Jurkat, Clone E6-1 (cell line): ENCODE measurements at places on chromosomes 13 and 19.

- DNase-seq, result peak; percentile 42
Measured at GRCh38 chr19:34096020-34096915, 76.0 kb upstream of the LSM14A start.

- no peak for DNase-seq
Measured at GRCh38 chr13:26051231-26051656, 572 bp downstream of the SHISA2 start.

- DNase-seq, result no peak
Measured at GRCh38 chr19:19111967-19112580, 26.2 kb downstream of the TMEM161A start.

DNA sequence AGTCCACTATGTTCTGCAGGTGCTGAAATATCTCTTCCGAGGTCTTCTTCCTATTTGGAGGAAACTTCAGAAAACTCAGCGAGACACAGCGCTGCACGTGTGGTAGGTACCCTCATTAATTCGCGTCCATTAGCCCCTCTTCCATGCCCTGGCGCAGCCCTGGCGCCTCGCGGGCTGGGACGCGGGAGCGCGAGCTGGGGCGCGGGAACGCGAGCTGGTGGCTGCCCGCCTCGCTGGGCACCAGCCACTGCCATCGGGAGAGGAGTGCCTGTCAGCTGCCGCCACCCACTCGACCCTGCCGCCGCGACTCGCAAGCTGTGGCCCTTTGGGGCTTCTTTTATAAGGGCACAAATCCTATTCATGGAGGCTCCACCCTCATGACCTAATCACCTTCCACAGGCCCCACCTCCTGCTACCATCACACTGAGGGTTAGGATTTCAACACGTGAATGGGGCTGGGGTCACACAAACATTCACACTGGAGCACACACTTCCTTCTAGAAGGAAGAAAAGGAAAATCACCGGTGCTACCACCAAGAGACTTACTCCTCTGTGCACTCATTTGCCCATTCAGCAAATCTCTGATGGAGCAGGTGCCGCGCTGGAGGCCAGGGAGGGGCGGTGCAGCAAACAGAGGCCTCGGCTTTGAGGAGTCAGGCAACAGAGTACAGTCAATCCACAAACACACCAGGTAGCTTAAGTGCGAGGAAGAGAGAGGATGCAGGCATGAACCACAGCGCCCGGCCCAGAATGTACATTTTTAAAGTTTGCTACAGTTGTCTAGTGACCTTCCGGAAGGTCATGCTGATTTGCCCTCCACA lies 43.0 kb upstream of the LATS2 start:
- no peak for DNase-seq

- DNase-seq, result no peak
Measured at GRCh38 chr13:46667687-46668281, 114.8 kb downstream of the LRCH1 start.

GRCh38 chr19:5145521-5146511 lies 176.9 kb downstream of the KDM4B start:
- DNase-seq, result no peak

DNA sequence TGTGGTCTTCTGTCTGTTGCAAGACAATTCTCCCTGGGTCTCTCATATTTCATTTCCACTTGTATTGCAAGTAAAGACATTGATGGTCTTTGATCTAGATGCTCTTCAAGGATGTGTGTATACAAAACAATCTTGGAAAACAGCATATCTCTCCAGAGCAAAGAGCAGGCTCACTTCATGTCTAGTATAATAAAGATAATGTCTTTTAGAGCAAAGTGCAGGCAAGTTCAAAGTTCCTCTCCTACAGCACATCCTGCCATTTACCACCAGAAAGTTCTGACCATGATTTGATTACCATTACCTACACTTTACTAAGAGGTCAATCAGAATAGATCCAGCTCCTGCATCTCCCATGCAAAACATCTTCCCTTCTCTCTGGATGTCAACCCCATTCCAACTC lies 162.8 kb downstream of the DIAPH3 start:
- no peak for DNase-seq

DNA sequence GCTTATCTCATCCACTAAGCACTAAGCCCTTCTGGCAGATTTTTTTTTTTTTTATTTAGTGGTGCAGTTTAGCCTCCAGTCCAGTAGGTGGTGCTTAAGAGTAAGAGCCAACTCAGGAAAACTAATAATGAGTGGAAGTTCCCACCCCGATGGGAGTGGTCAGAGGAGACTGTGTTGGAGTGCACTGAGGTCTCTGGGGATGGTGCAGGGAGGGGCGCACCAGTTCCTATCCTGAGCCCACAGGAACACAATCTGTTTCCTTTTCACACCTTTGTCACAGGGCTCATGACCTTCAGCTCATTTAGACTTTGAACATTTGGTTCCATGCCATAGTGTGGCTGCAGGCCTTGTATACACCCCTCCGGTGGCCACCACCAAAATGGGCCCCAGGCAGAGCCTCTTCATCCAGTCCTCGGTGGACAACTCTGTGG lies 367.4 kb downstream of the SPRY2 start:
- DNase-seq, result peak; percentile 23

GRCh38 chr13:82058364-82058763 lies 1717.4 kb upstream of the SPRY2 start:
- no peak for DNase-seq

DNA sequence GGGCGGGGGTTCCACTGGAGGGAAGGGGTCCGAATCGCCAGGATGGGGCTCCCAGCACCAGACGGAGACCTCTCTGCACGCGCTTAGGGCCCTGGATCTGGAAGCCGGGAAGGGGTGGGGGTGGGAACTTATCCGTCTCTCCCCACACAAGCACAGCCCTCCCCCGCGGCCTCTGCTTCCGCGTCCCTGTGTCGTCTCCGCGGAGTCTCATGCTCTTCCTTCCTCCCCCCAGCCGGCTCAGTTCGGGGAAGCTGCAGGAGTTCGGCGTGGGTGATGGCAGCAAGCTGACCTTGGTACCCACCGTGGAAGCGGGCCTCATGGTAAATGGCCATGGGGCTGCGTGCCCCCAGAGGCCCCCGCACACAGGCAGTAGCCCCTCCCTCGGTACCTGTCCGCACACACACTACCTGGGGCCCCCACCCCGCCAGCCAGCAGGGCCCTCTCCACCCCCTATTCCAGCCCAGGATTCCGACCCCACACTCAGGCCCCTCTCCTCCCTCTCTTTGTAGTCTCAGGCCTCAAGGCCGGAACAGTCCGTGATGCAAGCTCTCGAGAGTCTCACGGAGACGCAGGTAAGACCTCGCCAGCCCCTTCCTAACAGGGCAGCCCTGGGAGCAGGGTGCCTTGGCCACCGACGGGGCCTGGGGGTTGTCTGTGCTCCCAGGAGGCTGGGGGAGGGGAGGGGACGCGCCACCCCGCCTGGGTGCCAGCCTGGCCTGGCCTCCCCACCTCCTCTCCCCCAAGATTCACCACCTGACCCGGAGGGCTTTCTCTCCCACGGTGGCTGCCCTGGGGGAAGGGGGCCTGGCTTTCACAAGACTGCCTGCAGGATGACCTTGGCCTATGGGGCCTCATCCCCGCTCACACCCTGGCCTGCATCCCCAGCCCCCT lies 3.2 kb downstream of the MIDN start:
- peak; percentile 68 for DNase-seq

- DNase-seq, result no peak
Measured at GRCh38 chr19:35811317-35812219, 1.1 kb downstream of the PRODH2 start.

- no peak for DNase-seq
Measured at GRCh38 chr13:37681281-37682032, 82.9 kb upstream of the POSTN start.

- DNase-seq, result peak; percentile 10
Measured at GRCh38 chr13:42812316-42812715, 30.9 kb downstream of the FAM216B start.

DNA sequence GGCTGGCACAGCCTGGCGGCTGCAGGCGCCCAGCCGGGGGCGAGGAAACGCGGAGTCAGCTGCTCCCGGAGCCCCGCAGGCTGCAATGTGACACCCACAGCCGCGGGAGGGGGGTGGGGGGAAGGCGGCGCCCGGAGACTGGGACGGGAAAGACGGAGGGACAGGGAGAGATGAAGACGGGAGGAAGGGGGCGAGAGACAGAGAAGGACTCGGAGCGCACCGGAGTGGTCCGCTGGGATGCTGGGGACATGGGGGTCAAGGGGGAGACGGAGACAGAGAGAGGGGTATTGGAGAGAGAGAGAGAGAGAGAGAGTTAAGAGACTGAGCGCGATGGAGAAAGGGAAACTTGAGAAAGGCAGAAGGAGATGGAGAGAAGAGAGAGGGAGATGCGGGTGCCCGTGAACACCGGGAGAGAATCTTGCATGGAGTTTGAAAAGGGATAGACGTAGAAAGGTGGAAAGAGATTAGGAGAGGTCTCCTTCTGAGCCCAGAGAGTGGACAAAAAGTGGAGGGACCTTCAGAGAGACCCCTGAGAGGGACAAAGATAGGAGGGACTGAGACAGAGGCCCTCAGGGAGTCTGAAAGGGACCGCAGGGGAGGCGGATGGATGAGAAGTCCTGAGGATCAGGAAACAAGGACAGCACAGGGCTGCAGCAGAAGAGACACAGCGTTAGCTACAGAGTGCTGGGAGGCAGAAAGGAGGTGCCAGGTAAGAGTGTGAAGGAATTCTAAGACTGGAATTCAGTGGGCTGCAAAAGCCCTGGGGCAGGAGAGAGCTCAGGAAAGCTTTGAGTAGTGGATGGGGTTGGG lies 1.0 kb downstream of the SCN1B start:
- no peak for DNase-seq

DNA sequence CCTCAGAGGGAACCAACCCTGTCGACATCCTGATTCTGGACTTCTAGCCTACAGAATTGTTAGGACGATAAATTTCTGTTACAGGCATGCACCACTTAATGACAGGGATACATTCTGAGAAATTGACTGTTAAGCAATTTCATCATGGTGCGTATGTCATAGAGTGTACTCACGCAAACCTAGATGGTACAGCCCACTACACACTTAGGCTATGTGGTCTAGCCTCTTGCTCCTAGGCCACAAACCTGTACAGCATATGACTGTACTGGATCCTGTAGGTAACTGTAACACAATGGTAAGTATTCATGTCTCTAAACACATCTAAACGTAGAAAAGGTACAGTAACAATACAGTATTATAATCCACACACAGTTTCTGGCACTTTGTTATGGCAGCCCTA lies 13.3 kb downstream of the USP12 start:
- no peak for DNase-seq

- no peak for DNase-seq
Measured at GRCh38 chr13:108915095-108915633, 285.8 kb downstream of the MYO16 start.

GRCh38 chr19:31383553-31383952 lies 34.3 kb upstream of the TSHZ3 start:
- no peak for DNase-seq

DNA sequence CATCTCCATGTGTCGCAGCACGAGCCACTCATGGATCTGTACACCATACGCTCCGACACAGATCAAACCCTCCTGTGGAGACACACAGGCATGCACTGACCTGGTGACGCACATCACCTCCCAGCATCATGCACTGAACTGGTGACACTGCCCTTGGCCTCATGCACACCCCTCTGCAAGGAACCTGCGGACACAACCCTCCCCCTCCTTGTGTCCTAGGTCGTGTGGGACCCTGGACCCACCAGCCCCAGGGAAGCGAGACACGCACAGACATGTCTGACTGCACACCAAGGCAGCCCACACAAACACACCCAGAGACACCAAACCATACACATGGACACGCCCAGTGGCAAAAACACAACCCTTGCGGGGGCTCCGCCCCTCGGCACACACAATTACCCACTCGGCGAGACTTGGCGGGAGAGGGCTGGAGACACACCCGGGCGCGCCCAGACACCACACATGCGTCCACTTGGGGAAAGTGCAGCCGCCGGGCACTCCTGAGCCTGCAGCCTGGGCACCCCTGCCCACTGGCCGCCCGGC lies 2.0 kb upstream of the KCNN4 start:
- DNase-seq, result no peak

DNA sequence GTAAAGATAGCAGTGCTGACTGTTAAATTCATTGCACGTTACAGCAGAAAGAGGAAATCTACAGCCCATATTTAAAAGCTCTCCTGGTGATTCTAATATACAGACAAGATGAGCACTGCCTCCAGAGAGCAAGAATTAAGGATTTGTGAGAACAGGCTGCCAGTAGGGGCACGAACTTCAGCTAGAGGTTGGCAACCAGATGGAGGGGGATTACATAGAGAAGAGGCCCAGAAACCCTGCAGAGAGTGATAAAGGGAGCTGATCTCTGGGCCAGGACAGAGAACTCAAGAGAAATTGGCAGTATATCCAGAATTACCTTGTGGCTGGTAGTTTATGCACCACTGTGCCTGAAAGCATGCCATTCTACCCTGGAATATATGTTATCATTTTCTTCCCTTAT lies 144.8 kb downstream of the UFM1 start:
- no peak for DNase-seq
